ENCODE measurements at places on chromosomes 13 and 19.

GRCh38 chr13:95479731-95480130 is 72.8 kb upstream of the CLDN10 start:
- no peak for DNase-seq

DNA sequence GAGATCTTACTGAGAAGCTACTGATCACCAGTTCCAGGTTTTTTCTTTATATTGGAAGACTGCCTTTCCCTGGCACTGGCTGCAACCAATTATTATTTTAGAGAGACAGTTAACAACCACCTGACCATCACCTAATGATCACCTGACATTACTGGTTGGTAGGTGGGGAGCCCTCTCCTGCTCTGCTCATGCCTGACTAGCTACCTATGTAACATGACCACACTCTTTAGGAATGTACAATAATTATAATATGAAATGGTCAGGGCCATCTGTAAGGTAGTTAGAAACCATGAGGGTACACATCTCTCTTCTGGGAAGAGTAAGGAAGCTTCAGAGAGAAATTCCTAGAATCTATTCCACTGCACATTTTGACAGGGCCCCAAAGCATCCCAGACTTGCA is 59.0 kb upstream of the SCEL start:
- DNase-seq, result no peak

GRCh38 chr13:71939186-71939585 is 72.2 kb upstream of the DACH1 start:
- no peak for DNase-seq

- no peak for DNase-seq
These were observed 147.5 kb downstream of the VWA8 start for GRCh38 chr13:41813426-41813825.

GRCh38 chr13:30371649-30372265 is 50.5 kb upstream of the UBE2L5 start:
- DNase-seq, result peak; percentile 72

GRCh38 chr13:113009743-113010509 is 40.9 kb downstream of the MCF2L start:
- DNase-seq, result no peak

- peak; percentile 74 for DNase-seq
These were observed 384.9 kb downstream of the KCNRG start for GRCh38 chr13:50400035-50400726.

- no peak for DNase-seq
These were observed 868 bp upstream of the UBAC2 start for GRCh38 chr13:99199541-99200431.

- DNase-seq, result peak; percentile 79
These were observed 4.0 kb downstream of the TPGS1 start for GRCh38 chr19:511101-511851.

DNA sequence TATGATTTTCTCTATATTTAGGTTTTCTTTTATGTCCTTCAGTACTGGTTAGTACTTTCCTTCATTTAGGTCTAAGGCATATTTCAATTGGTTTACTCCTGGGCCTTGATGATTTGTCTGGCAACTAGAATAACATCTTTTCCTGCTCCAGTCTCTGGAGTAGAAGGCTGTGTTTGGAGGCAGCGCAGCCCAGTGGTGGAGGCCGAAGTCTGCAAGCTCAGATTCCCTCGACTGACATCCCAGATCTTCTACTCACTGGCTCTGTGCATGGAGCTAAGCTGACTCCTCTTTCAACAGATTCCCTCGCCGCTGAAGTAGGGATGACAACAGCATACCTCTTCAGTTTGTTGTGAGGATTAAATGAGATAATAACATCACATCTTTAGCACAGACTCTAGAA is 141.0 kb downstream of the RAP2A start:
- peak; percentile 27 for DNase-seq

GRCh38 chr19:40217934-40218890 is at the start of gene TTC9B:
Gene TTC9B (minus strand): TSS chr19:40218384. CDS start chr19:40218381, 3 bp downstream.
- DNase-seq, result no peak

- DNase-seq, result no peak
These were observed 107.5 kb downstream of the PCCA start for GRCh38 chr13:100196375-100196774.

DNA sequence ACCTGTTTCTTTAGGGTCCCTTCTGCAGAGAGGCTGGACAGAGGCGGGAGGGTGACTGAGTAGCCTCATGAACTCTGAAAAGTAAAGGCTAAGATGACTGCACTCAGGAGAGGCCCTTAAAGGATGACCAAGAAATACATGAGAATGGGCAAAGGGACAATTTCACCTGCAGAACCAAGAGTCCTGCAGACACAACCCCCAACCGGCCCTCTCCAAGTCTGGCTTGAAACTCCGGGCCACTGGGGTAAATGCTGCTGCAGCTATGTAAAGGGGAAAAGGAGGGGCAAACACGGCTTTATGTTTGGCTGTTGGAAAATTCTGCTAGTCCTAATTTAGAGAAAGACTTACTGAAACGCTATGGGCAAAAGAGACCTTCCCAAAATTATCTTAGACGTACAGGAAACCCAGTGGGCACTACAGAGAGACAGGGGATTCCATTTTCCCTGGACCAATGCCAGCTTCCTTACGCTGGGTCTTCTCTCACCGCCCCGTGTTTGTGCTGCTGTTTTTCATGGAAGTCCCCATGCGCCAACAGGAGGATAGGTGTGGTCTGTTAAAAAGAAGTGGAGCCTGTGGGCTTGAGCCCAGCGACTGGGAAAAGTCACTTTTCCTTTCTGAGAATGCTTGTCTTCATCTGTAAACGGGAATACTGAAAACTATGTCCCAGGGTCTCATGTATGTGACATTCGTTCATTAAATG is 10.6 kb downstream of the COL4A2 start:
- peak; percentile 10 for DNase-seq

DNA sequence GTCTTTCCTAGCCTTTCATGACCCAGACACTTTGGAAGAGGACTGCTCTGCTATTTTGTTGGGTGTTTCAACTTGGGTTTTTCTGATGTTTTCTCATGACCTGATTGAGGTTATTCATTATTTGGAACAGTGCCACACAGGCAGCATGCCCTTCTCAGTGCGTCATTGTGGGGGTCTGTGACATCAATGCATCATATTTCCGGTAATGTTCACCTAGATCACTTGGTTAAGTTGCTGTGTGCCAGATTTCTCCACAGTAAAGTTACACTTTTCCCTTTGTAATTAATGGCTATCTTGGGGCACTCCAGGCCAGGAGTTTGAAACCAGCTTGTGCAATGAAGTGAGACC is 124.4 kb downstream of the SIPA1L3 start:
- no peak for DNase-seq

- no peak for DNase-seq
These were observed 104.9 kb downstream of the CACNA1A start for GRCh38 chr19:13401388-13401787.

DNA sequence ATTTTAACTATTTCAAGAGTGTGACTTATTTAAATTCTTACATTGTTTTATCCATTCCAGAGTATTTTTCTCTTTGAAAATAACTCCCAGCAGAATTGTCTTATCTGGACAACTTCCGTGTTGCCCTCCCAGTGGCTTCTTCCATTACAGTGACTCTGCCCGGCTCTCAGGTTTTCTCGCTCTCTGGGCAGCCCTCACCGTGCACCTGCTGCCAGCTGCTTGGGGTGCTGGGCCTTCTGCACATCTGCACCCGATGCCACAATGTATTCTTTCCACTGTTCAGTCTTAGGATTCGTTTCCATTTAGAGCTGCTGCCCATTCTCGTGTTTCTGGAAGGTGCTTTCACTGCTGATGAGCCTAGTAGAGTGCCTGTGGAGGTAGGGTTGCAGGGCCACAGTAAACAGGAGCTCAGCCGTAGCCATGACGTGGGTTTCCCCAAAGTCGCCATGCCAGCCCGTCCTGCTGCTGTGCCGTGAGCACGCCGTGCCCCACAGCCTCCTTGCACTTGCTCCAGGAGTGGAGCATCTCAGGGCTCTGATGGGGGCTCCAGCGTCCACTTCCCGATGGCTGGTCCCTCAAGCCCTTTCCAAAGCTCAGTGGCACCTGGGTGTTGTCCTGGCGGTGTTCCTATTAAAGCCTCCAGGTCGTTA is 46.1 kb upstream of the DCUN1D2 start:
- DNase-seq, result no peak

DNA sequence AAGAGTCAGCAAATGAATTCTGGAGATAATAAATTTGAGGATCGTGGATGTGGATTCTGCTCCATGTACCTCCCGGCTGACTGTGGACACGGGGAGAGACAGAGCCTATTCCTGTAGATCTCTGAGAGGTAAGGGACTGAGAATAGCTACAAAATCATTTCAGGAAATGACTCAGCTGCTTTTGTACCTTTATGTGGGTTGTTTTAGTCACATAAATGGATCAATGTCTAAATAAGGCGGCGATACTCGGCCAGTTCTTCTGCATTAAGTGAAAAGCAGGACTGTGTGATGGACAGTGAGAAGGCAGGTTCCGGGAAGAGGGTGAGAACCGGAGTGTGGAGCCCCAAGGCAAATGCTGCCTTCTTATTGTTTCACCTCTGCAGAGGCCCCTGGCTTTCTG is 128.1 kb downstream of the EFNB2 start:
- no peak for DNase-seq
